ENCODE measurements at places on chromosomes 12 and 14.

DNA sequence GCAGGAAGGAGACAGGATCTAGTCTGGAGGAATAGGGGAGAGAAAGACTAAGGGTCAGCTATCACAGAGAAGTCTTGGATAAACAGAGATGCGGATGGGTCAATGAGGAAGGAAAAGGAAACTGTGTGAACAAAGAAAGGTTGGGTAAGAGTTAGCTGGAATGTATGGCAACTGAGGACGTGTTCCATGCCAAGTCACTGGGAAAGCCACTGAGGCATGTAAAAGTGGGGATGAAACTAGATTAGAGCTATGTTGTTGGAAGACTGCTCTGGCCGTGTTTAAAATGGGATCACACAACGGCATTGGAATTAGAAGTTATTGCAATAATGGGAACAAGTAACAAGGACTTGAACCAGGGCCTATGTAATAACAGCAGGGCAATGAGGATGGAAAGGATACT is 3.9 kb upstream of the NR2C1 start:
- no peak for DNase-seq

DNA sequence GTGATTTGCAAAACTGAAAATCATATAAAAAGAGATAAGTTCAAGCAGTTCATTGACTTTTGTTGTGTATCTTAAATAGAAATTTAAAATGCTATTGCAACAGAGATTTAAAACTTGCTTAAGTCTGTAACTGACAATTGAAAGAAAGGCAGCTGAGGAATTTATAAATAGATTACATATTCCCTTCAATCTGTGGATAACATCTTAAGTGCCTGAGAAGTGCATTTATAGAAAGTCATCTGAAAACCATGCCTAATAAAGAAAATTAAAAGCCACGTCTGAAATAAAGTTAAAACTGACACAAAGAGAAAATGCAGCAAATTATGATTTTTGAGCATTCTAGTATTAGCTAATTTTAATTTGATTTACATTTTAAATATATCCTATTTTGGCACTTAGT is 479.8 kb downstream of the MDGA2 start:
- DNase-seq: no peak

- no peak for DNase-seq
Observed at GRCh38 chr14:25381498-25381897, 331.6 kb upstream of the STXBP6 start.

DNA sequence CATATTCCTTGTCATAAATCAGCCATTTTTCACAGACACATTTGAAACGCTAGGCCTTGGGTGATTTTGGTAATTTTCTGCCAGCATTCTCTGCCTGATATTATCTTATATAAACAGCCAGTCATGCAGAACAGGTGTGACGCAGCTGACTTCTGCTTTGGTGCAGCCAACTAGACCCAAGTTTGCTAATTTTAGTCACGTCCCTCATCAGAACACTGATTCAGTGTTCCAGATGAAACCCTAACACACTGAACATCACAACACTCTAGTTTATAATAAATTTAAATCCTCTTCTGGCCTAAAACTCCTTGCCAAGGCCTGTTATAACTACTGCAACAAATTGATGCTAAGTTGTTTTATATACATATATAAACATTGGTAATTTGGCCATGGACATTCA is 386.1 kb downstream of the SEC23A start:
- DNase-seq: no peak

- no peak for DNase-seq
Observed at GRCh38 chr14:62759796-62760195, 285.5 kb downstream of the KCNH5 start.

GRCh38 chr14:23538785-23539184 is 12.8 kb downstream of the ZFHX2 start:
- DNase-seq: no peak

GRCh38 chr14:102215576-102216250 is 76.0 kb downstream of the WDR20 start:
- no peak for DNase-seq

DNA sequence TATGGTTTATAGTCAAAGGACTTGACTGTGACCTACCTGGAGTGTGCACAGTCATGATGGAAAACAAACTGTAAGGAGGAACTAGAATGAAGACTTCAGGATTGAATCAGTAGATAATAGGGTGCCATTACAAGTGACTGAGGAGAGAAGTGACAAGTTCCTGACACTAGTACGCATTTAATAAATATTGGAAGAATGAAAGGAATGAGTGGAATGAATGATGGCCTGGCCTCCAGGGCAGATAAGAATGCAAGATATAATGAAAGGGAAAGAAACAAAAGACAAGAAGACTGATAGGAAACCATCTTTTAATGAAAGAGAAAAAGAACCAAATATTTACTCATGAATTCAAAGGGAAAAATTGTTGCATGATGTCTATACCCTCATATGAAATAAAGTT is 44.7 kb upstream of the NEDD1 start:
- DNase-seq: no peak

- DNase-seq: no peak
Observed at GRCh38 chr12:25615119-25615518, 62.0 kb upstream of the LMNTD1 start.
